ENCODE measurements at places on chromosomes 3 and 15.

GRCh38 chr15:80395616-80396015 lies 8.6 kb upstream of the ARNT2 start:
- DNase-seq: no peak

GRCh38 chr3:53493963-53494791 lies at the start of gene CACNA1D:
TSS of gene CACNA1D (plus strand) at chr3:53494611. CDS start at chr3:53495167, 556 bp downstream.
- peak; percentile 51 for DNase-seq

DNA sequence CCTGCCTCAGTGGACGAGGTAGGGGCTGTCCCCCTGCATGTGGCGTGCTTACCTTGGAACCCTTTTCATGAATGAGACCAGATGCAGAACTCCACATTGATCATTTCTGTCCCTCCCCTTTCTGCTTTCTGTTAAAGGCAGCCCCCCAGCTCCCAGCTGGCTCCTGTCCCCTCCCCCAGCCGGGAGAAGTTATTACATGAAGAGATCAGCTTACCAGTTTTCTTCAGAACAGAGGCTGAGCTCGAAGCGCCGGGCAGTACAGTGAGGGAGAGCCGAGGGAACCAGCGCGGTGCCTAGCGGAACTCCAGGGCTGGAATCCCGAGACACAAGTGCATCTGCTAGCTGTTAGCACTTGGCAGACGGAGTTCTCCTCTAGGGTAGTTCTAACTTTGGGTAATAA lies 263.3 kb upstream of the NR2E3 start:
- no peak for DNase-seq

- no peak for DNase-seq
Observed at GRCh38 chr15:67878712-67879206, 38.9 kb upstream of the RNU6-1 start.

- no peak for DNase-seq
Observed at GRCh38 chr3:79414806-79415205, 353.0 kb downstream of the ROBO1 start.

GRCh38 chr15:98650417-98651035 lies 2.2 kb downstream of the IGF1R start:
- peak; percentile 47 for DNase-seq

All from nucleus accumbens (tissue), 56 donors.